ENCODE measurements at places on chromosomes 12 and 14.

DNA sequence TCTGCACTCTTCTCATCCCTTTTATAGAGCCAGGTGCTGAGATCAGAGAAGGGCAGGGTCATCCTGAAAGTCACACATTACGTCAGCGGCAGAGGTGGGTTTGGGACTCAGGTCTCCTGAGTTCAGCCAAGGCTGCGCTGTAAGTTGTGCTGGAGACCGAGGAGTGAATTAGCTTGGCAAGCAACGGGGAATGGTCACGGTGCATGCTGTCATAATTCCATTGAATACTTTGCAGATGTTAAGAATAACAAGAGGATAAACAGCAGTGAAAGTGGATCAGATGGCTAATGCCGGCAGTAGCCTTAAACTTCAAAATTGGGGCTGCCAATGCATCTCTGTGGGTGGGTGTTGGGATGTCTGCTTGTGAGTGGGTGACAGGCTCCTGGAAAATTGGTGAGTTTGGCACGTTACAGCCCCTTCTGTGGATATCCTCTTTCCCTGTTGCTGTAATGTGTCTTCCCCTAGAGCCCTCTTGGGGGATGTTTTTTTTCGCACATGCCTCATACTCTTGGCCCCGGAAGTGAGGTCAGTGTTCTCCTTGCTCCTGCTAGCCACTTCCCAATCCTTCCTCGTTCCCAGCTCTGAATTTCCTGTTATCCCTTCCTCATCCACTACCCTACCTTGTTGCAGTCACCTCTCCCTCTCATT lies 287.1 kb upstream of the SRRM4 start:
- no peak for DNase-seq

DNA sequence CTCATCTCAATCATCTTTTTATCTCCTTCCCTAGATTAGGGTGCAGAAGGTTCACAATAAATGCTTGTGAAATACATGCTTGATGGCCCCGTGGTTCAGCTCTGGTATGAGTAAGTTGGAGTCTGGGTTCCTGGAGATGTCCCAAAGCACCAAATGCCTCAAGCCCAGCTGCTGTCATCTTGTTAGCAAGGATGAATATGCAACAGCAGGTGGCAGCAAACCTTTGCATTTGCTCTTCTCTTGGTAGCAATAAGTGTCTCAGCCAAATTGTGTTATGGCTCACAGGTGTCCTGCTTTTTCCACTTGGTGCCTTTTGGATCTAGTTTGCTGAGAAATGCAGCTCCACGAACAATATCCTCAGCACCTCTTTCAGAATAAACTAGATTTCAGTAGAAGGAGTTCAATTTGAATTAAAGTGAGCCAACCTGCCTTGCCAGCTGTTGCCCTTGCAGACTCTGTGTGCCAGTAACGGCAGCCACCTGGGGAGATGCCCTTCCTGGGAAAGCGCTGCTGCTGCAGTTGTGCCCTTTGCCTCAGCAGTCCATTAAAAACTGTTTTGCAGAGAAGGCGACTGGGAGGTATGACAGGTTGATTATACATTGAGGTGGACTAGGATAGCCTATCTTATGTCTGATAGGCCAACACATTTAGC lies 417.3 kb downstream of the SNAPC1 start:
- no peak for DNase-seq

- DNase-seq, result no peak
Observed at GRCh38 chr14:96852823-96853422, 55.7 kb downstream of the VRK1 start.

GRCh38 chr14:25833341-25834126 lies 764.3 kb downstream of the NOVA1 start:
- no peak for DNase-seq

- no peak for DNase-seq
Observed at GRCh38 chr14:78618368-78618767, 448.2 kb downstream of the NRXN3 start.

DNA sequence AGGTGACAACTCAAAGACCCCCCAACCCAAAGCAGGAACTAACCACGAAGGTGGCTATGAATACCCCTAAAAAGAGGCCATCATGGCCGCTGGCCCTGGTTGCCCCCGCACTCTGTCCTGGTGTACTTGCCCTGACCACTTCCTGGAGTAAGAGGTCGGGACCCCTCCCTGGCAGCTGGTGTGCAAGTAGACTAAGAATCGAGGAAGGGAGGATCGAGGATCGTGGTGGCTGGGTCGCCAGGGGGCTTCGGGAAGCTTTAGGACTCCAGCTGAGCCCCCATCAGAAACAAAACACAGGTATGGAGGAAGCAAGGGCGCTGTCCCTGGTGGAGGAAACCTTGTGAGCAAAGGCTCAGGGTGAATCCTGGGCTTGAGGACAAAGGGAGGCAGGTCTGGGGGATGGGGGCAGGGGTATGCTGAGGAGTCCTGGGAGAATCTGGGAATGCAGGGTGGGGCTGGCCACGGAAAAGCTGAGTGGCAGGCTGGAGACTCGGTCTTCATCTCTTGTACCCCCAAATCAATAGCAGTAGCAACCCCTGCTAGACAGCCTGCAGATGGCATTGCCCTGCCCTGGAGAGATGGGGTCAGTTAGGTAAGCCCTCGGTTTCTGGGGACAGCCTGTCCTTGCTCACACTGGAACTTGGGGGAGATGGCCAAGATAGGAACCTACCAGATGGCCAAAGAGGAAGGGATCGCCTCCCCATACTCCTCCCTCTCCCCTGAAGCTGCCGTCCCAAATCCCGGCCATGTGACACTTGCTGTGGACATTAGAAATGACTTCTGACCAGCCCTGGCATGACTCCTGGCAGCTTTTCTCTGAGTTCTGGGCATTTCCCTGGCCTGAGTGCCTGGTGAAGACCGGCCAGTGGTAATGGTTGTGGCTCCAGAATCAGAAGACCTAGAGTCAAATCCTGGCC lies 45.3 kb upstream of the ESRRB start:
- DNase-seq, result no peak

- no peak for DNase-seq
Observed at GRCh38 chr12:9349888-9350885, 142.0 kb upstream of the PZP start.

DNA sequence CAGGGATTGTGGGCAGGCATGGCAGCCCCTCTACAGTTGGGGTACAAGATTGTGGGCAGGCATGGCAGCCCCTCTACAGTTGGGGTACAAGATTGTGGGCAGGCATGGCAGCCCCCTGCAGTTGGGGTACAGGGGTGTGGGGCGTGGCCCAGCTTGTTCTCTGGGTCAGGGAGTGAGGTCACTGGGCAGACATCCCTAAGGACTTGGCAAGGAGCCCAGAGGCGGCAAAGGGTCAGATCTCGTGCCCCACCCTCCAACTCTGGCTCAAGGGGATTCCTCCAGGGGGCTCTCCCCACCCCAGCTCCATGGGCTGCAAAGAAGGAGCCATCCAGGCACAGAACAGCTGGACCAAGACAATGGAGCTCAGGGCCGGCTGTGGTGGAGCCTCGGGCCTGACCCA lies 25.8 kb upstream of the NUDT14 start:
- no peak for DNase-seq

- no peak for DNase-seq
Observed at GRCh38 chr14:95876761-95877538, at the start of gene TUNAR. Gene TUNAR (plus strand): TSS chr14:95876832.

GRCh38 chr12:128570191-128571065 lies 253.3 kb downstream of the SLC15A4 start:
- DNase-seq, result no peak

Measured in activated CD8-positive, alpha-beta memory T cell treated with anti-CD3 and anti-CD28 coated beads for 4 hours (primary cell).